Germinal center (tissue), 1 donor: ENCODE measurements at places on chromosomes 4 and X.

GRCh38 chrX:68180579-68180978 is 252.7 kb downstream of the OPHN1 start:
- no peak for DNase-seq

DNA sequence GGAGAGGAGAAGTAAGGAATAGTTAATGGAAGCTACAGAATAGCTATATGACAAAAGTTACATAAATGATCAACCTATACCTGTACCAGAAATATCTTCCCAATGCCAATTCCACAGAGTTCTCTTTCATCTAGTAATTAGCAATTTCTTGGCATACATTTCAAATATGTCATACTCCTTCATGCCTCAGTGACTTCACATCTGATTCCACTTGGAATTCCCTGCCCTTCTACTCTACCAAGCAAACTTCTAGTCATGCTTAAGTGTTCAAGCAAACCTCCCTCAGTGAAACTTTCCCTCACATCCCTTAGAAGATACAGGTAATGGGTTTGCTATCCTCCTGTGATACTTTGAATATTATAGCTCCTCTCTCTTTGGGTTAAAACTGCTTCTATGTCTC is 127.1 kb downstream of the KLHL13 start:
- DNase-seq: no peak

- DNase-seq: no peak
These were observed 198.9 kb upstream of the GEMIN8 start for GRCh38 chrX:14228611-14229010.

GRCh38 chr4:185682236-185682635 is 129.8 kb downstream of the SORBS2 start:
- DNase-seq: no peak

GRCh38 chr4:14867847-14868246 is 134.4 kb upstream of the CPEB2 start:
- DNase-seq: no peak

DNA sequence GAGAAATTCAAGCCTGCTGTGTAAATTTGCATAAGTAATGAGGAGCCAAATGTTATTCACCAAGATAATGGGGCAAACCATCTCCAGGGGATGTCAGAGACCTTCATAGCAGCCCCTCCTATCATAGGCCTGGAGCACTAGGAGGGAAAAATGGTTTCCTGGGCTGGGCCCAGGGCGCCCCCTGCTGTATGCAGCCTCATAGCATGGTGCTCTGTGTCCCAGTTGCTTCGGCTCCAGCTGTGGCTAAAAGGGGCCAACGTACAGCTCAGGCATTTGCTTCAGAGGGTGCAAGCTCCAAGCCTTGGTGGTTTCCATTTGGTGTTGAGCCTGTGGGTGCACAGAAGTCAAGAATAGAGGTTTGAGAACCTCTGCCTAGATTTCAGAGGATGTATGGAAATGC is 859.3 kb downstream of the RPA4 start:
- no peak for DNase-seq

- no peak for DNase-seq
These were observed 4.0 kb downstream of the TIMP1 start for GRCh38 chrX:47586043-47586787.

GRCh38 chr4:15412461-15412860 is 15.4 kb upstream of the C1QTNF7 start:
- no peak for DNase-seq

- DNase-seq: no peak
These were observed 48.3 kb upstream of the MAB21L2 start for GRCh38 chr4:150533673-150534072.
